Activated naive CD4-positive, alpha-beta T cell (primary cell): ENCODE measurements at places on chromosomes 2 and 18.

GRCh38 chr2:42238644-42239288, 69.6 kb downstream of the EML4 start:
- DNase-seq = no peak

DNA sequence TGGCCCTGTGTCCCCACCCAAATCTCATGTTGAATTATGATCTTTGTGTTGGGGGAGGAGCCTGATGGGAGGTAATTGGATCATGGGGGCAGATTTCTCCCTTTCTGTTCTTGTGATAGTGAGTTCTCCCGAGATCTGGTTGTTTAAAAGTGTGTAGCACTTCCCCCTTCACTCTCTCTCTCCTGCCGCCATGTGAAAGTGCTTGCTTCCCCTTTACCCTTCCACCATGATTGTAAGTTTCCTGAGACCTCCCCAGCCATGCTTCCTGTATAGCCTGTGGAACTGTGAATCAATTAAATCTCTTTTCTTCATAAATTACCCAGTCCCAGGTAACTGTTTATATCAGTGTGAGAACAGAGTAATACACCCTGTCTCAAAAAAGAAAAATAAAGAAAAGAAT, 25.5 kb downstream of the LRRFIP1 start:
- DNase-seq = no peak

- DNase-seq = no peak
Observed at GRCh38 chr2:125310657-125311364, 1285.7 kb downstream of the CNTNAP5 start.

DNA sequence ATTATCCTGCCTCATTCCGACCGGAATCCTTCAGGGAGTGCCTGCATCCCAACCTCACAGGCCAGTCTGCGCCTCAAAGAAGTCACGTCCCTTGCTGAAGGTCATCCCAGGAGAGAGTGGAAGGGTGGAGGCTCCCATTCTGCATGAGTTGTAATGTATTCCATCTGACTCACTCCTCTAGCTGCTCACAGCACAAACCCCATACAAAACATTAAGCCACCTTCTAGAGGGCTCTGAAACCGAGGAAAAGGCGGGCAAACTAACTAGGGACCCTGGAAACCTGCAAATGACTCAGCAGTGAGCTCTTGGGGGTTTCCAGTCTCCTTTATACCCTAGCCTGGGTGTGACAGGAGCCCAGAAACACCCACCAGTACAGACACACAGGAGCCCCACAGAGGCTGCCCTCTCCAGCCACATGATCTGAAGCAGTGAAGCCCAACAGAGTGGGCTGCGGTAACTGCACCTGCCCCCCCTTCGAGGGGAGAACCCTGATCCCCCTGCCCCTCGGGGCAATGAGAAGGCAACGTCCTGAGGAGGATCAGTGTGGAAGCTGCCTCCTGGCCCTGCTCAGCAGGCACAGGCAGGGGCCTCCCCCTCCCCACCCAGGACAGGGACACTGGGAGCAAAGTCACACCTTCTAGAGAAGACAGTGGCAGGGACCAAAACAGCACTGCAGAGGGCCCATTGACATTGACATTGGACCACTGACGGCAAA, 69.3 kb upstream of the SNTG2 start:
- no peak for DNase-seq

DNA sequence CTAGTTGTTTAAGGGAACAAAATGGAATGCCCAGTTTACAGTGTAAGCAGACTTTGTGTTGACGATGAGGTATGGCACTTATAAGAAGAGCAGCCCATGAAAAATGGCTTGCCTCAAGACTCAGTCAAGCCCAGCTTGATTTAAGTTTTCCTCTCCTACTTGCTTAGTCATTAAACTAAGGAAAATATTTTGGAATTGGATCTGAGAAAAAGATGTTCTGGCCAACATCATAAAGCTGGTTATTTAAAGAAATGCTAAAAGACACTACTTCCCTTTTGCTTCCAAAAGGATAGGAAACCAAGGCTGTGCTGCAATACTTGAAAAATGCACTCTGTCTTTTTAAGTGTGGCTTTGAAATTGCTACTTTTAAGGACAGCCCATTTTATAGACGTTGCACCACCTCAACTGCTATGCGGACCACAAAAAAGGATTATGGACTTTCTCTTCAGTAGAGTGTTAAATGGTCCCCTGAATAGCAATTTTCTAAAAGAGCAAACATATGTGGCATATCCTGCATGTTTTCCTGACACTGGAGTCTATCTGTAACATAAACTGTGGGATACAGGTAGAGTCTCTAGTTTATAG, 32.1 kb downstream of the CCDC141 start:
- no peak for DNase-seq
